Endothelial cell of umbilical vein (primary cell): ENCODE measurements at places on chromosomes 5 and 9.

- no peak for DNase-seq
These were observed 134.6 kb upstream of the TUT7 start for GRCh38 chr9:86488794-86489193.

- no peak for DNase-seq
These were observed 120.4 kb upstream of the RETREG1 start for GRCh38 chr5:16737209-16737608.

DNA sequence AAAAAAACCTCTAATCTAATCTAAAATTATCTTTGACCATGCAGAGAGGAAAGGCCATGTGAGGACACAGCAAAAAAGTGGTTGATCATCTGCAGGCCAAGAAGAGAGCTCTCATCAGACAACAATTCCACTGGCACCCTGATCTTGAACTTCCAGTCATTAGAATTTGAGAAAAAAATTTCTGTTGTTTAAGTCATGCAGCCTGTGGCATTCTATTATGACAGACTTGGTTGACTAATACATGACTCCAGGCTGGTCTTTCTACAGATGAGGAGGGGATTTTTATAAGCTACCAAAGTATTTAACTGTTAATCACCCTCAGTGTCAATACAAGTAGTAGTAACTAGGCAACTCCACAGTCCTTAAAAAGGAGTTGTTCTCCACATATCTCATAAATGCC lies 358.5 kb upstream of the RGMB start:
- no peak for DNase-seq

DNA sequence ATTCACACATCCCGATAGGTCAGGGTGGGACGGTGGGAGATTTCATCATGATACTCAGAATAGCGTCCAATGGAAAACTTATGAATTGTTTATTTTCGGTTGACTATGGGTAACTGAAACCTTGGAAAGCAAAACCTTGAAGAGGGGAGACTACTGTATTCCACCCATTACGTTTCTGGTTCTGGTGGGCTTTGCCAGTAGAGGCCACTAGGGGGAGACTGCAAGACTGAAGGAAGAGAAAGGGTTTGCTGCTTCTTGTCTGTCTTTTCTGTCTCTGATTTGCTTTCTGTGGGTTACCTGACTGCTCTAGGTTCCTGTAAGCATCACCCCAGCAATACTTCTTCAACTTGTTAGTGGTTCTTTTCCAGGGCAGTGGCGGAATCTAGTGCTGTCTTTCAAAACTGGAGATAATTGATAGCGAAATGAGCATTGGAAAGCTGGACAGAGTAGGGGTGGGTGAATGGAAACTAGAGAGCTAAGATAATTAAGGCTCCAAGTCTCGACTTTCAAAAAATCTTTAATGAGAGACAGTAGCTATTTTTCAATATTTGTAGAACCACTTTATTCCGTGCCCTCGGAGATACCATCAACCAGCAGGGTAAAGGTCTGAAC lies 27.0 kb downstream of the GRIN3A start:
- peak; percentile 1 for DNase-seq

GRCh38 chr5:73861313-73861988 lies 235.5 kb downstream of the ARHGEF28 start:
- no peak for DNase-seq

DNA sequence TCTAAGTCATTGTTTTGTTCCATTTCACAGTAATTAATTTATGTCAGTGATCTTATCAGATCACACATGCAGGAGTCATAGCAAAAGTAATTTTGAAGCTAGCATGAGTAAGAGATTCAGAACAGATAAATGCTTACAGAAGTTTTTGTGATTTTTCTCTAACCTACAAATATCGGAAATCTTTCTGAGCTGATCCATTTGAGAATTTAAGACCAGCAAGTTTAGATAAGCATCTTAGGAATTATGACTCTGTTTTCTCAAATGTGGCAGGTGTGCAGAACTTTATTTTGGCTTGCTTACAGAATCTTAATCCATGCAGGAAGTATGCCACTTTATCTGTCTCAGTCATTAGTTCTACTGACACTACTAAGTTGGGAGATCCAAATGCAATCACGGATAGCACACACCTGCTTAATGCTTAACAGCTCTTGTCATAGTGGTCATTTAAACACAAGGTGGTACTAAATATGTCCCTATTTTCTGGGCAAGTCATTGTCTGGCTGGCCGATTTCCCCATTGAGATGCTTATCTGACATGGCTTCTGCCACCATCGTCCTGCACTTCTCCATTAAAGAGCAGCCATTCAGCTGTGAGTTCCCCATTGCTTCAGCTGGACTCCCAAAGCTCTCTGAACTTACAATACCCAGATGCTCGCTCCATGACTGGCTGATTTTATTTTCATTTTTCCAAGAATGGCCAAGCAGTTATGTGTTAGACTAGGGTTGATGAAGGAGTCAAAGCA lies 305.4 kb upstream of the NUDT12 start:
- DNase-seq, result no peak

DNA sequence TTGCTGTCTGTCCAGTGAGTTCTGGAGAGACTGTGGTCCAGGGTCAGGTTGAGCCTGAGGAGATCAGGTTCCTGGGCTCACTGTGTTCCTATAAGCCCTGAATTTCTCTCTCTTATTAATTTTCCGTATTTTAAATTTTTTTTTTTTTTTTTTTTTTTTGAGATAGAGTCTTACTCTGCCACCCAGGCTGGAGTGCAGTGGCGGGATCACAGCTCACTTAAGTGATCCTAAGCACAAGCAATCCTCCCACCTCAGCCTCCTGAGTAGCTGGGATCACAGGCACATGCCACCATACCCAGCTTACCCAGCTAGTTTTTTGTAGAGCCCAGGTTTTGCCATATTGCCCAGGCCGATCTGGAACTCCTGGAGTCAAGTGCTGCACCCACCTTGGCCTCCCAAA lies 22.5 kb downstream of the NDST1 start:
- no peak for DNase-seq

DNA sequence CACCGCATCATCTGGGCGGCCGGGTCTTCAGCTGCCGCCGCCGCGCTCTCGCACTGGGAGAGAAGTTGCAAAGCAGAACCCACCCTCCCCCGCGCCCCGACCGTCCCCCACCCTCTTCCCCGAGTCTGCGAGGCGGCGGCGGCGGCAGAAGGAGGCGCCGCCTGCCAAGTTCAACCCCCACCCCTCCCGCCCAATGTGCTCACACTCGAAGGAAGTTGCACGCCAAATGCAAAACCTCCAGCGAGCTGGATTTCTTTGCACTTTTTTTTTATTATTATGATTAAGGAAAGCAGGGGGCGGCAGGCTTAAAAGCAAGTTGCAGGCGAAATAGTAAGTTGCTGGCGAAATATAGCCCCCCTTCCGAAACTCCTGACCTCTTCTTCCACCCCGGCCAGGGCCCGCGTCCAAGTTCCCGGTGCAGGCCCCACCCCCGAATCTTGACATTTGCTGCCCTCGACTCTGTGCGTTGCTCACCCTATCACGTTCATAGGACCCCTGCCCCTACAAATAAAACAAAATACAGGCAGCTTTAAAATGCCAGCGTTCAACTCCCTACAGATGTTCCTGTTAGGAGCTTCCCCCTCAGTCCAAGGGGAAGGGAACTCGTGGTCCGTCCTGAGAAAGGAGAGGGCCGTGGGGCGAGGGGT lies 1.1 kb upstream of the NR3C1 start:
- DNase-seq, result peak; percentile 80

- DNase-seq, result no peak
These were observed 191.0 kb downstream of the TARS1 start for GRCh38 chr5:33631786-33632185.

DNA sequence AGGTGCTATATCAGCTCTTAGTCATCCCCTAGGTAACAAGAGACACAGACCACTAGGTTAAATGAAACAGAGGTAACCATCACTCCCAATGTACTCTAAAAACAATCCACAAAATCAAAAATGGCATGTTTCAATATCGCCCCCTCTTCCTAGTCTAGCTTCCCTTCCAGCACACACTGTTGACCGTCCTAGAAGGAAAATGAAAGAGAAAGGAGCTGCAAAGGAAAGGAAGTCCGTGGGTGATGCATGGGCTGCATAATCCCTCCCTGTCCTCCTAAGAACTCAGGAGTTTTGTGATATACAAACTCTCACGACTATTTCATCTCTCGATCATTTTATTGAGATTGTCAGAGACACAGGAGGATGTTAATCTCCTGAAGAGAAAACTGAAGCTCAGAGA lies 101.6 kb downstream of the RFK start:
- no peak for DNase-seq

GRCh38 chr5:132321109-132321721 lies 27.0 kb downstream of the SLC22A4 start:
- no peak for DNase-seq

GRCh38 chr9:137615387-137615871 lies 3.4 kb upstream of the EHMT1 start:
- DNase-seq, result no peak

GRCh38 chr5:139667730-139668063 lies 19.5 kb downstream of the CXXC5 start:
- no peak for DNase-seq

GRCh38 chr9:111955048-111955447 lies 58.4 kb downstream of the UGCG start:
- no peak for DNase-seq

GRCh38 chr9:114417511-114417910 lies 29.7 kb upstream of the AKNA start:
- no peak for DNase-seq

- no peak for DNase-seq
These were observed 479.5 kb upstream of the PAPPA start for GRCh38 chr9:115674091-115674490.

GRCh38 chr5:10257870-10258269 lies 7.8 kb downstream of the CCT5 start:
- no peak for DNase-seq

GRCh38 chr9:136787690-136788400 lies 3.3 kb upstream of the TMEM141 start:
- DNase-seq, result peak; percentile 69

GRCh38 chr9:123322273-123323195 lies 33.5 kb upstream of the CRB2 start:
- no peak for DNase-seq

- no peak for DNase-seq
These were observed at the start of gene SV2C for GRCh38 chr5:76082772-76083554. Gene SV2C (plus strand): TSS chr5:76083383. CDS start chr5:76131751, 48,368 bp downstream.

DNA sequence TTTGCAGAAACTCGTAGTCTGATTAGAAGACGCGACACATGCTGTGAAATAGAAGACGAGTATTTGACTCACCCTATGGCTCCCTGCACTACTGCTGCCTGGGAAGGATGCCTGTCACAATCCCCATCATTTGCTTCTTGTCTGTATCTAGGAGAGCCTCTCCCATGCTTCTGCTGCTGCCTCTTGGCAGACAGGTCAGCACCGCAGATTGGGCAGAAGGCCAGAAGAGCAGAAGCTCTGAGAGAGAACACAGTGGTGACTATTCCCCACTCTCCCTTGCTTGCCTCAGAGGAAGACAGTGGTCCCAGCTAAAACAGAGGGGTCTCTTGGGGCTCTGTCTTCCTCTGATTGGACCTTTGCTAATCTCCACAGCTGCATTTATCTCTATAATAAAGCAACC lies 84.0 kb upstream of the SMIM32 start:
- no peak for DNase-seq

- DNase-seq, result no peak
These were observed 138.3 kb downstream of the TMEM161B start for GRCh38 chr5:88130211-88130815.

GRCh38 chr9:37919246-37919955 lies 15.5 kb upstream of the SLC25A51 start:
- no peak for DNase-seq

DNA sequence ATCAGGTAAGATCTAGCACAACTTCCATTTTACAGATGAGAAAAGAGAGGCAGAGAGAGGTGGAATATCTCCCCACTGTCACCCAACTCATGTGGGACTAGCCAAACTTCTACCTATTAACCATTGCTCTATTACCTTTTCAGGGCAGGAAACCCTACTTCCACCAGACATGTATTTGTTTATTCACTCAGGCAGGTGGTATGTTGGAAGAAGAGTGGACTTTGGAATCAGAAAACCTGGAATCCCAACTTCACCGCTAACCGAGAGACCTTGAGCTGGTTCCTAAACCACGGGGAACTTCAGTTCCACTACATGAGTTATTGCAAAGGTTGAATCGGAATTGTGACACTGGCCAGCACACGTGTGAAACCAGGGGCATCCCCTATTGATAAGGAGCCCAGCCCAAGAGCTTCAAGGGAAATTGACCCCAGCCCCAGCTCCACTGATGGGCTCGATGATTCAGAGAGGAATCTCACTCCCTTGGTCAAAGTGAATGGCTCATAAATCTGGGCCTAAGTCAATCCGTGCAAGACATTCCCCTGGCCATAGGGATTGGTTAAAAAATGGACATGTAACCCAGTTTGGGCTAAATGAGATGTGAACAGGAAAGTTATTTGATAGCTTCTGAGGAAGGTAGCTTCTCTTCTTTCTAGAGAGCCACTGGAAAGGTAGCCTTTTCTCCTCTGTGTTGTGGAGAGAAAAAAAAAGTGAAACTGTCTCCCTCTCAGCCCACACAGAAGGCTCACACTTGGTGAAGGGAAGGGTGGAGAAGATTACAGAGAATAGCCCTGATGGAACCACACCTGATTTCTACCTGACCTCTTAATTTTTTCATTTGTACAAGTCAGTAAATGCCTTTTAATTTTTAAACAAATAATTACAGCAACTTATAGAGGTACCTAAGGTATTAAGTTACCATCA lies 5.5 kb upstream of the GLIS3 start:
- no peak for DNase-seq

- no peak for DNase-seq
These were observed 50.2 kb upstream of the ZFAND5 start for GRCh38 chr9:72415163-72415562.

DNA sequence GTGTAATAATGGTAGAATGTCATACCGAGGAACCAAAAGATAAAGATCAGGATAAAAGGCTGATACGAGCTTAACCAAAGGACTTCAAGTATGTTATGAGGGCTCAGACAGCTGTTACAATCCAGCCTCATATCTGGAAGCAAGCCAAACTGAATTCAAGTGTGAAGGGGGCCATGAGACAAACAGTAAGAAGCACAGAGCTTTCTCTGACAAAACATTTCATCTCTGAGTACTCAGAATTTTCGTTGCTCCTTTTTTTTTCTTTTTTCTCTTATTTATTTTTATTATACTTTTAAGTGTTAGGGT lies 52.9 kb upstream of the CD180 start:
- DNase-seq, result no peak

GRCh38 chr9:126699401-126699881 lies 85.7 kb downstream of the LMX1B start:
- DNase-seq, result no peak

GRCh38 chr9:86079865-86080469 lies 19.4 kb downstream of the GOLM1 start:
- DNase-seq, result no peak

- no peak for DNase-seq
These were observed 291.8 kb downstream of the SLIT3 start for GRCh38 chr5:169009123-169009522.

GRCh38 chr9:94057918-94058317 lies 26.3 kb upstream of the PTPDC1 start:
- no peak for DNase-seq
